ENCODE measurements at places on chromosomes 1 and 21.

GRCh38 chr1:60903591-60903990 is 178.8 kb upstream of the NFIA start:
- DNase-seq = peak; percentile 45

DNA sequence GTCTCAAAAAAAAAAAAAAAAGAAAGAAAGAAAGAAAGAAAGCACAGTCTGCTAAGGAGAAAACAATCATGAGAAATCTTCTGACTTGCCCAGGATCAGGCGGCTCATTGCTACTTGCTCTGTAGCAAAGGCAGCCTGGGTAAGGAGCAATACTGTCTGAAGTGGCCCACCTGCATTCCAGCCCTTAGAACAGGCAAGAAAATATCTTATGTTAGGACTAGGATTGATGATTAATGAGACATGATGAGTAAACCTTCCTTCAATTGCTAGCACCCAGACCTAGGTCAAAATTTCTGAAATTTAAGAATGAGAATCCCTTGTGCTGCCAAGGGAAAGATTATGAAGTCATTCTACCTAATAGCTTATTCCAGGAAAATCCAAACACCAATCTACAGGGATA is 140.8 kb downstream of the DSCAM start:
- DNase-seq = no peak

DNA sequence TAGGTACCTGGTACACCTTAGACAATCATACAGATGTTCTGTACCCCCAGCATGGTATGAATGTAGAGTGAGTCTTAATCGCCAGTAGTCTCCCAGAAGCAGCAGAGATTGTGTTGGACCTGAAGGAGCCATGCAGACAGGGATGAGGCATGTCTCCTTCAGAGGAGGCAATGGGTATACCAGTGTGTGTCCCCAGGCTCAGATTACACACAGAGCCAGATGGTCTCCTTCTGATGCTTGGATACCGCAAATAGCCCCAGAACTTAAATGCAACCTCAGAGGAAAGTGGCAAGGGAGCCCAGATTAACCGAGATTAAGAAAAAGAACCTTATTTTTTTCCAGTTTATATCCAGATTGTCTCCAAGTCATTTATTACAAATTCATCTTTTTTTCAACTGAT is 96.8 kb upstream of the C21orf91 start:
- DNase-seq = no peak

DNA sequence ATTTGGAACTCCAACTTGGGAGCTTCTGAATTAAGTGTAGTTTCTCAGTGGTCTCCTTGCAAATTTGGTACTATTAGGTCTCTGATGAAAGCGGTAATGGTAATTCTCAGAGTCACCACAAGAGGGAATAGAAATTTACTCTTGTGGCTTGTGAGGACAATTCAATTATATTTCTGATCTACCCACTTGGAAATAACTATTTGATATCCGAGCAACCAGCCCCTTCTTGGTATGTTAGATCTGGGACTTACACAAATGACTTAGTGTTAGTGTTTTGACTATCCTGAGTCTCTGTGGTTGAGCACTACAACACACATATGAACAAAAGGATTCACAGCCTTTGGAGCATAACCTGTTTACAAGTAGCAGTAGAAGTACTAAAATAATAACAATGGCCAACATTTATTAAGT is 68.1 kb downstream of the RPS6KA1 start:
- no peak for DNase-seq

GRCh38 chr1:145999321-146000024 is 3.1 kb upstream of the TXNIP start:
- DNase-seq = no peak

GRCh38 chr1:13544221-13544556 is 30.4 kb upstream of the LRRC38 start:
- DNase-seq = no peak

DNA sequence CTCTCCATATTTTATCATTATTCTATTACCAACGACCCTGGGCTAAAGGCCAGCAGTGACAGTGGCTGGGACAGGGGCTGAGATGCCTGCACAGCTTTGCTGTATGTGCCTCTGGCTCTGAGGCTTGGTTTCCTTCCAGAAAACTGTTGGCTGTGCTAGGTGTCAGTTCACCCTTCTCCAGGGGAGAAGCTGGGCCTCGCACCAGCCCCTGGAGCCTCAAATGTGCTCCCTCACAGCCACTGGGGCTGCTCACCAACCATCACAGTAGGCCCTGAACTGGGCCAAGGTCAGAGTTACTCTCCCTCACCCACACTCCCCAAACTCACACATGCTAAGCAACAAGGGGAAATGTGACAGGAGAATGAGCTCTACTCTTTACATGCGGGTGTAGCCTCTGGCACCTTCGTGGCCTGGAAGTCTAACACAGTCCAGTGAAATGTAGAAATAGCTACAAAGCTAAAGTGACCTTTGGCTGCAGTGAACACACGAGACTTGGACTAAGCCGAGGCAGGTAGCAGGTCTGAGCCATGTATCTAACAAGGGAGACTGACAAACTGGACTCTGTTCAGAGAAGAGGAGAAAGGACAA is 4.7 kb upstream of the CD160 start:
- DNase-seq = no peak

DNA sequence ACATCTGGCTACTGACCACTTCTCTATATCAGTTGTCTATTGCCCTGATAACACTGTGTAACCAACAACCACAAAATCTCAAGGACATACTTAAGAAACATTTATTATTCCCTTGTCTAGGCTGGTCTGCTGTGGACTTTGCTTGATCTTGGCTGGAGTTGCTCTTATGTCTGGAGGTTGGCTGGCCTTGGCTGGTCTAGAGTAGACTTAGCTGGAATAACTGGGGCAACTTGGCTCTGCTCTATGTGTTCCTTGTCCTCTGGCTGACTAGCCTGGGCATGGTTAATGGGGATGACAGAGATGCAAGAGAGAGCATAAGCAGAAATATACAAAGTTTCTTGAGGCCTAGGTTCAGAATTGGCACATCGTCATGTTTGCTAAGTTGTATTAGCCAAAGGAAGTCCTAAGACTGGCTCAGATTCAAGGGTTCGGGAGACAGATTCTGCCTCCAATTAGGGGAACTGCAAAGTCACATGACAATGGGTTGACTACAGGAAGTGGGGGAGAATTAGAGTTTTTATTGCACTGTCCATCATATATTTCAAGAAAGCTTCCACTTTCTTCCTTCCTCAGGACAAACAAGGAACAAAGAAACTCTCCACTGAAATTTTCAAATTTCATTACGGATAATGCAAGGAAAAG is 61.4 kb upstream of the HMCN1 start:
- no peak for DNase-seq

DNA sequence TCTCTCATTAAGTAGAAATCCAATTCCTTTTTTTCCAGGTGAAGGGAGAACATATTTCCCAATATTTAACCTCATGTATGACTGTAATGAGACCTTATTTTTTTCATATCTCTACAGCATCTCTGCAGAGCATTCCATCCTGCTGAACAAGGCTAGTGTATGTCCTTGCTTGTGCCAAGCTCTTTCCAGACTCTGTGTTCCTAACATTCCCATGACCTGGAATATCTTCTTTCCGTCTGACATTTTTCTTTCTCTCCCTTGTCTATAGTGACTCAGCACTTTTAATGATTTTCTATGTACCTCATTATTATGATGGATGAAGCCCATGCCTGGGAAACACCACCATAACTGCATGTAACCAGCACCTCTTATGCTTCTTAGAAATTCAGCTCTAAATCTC is 278.3 kb upstream of the NRIP1 start:
- DNase-seq = no peak

DNA sequence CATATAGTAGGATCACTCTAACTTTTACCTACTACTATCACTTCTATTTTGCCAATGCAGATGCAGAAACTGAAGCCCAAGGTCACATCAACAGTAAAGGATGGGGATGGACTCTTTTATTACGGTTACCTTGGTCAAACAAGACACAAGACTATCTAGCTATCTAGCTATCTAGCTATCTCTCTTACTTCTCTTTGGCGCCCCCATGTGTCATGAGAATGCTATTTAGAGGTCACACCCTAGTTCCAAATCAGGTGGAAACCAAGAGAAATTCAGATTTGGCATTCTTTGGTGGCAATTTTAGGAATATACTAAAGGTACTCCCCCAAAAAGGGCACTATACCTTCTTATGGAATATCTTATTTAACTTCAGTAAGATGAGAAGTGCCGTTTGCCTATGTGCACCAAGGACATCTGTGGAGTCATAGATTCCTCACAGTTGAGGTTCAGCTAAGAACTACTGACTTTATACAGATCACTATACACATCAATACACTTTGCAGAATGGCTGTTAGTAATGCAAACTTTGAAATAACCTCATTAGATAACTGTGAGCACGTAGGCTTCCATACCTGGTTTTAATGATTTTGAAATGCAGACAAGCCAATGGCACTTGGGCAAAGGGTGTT is 6.7 kb downstream of the ZNF648 start:
- DNase-seq = no peak

DNA sequence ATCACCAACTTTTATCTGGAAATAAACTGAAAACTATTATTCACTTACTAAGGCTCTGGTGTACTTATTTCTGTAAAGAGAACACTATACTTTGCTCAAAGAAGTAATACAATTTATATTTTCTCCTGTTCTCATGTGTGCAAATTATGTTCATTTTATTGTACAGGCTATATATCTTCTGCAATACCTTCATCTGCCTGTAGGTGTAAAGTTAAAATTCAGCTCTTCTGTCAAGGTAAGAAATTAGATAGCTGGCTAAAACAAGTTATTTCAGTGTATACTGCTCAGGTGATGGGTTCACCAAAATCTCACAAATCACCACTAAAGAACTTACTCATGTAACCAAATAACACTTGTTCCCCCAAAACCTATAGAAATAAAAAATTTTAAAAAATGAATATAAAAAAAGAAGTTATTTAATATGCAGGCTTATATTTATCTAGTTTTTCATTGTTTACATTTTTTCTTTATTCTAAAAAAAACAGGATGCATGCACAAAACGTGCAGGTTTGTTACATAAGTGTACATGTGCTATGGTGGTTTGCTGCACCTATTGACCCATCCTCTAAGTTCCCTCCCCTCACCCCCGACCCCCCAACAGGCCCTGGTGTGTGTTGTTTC is 81.5 kb downstream of the PTGER3 start:
- DNase-seq = no peak

- no peak for DNase-seq
Measured at GRCh38 chr1:89085781-89086180, 20.8 kb upstream of the GBP1 start.

DNA sequence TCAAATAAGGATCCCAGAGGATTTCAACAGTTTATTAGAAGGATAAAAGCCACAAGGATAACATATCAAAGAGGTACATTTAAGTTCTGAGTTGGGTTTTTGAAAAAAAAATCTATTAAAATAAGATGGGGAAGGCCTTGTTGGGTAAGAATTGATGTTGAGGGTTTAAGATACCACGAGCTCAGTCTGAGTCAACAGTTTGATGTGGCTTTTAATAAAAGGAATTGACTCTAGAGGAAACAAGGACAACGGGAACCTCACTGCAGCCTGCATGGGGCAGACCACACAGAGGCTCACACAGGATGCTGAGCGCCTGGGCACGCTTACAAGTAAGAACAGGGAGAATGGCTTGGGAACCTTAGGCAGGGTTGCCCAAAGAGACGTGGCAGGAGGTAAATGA is 107.5 kb downstream of the TIAM1 start:
- DNase-seq = no peak

- peak; percentile 9 for DNase-seq
Measured at GRCh38 chr1:185670187-185670627, 64.0 kb upstream of the HMCN1 start.

GRCh38 chr1:7591565-7591964 is 179.5 kb upstream of the VAMP3 start:
- DNase-seq = no peak

GRCh38 chr1:9665193-9665592 is 13.7 kb downstream of the PIK3CD start:
- DNase-seq = no peak

DNA sequence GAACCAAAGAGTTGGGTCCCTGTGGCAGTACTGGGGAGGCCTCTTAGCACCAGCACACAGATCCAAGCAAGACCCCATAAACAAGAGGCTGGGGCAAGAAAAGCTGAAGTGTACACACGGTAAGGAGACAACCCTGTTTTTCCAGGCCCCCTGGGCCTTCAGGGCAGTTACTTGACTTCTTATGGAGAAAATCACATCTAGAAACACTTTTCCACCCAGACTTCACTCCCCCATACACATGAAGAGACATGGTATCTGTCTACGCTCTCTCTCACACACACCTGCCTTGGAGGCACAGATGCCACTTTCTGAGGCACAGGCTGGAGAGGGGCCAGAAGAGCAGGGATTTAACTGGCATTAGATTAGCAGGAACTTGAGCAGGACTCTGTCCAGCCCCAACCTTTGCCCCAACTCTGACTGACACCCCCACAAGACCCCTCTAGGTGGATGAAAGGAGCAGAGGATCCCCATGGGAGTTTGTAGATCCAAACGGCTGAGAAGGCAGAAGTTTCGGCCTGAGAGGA is 2.2 kb downstream of the CERS2 start:
- no peak for DNase-seq

GRCh38 chr1:189185097-189185496 is 1292.6 kb downstream of the BRINP3 start:
- DNase-seq = no peak

DNA sequence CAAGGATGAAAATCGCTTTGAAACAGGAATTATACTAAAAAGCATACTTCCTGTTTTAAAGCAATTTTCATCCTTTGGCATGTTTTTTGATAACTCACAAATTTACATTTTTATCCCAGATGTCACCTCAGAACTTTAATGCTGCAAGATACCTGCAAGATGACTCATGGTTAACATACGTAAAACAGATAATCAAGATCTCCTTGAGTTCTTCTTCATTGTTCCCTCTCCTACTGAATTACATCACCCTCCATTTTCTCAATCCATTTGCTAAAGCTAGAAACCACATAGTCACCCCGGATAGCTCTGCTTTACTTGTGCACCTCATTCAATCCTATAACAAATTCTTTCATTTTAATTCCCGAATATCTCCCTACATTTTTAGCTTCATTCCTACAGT is 1114.2 kb downstream of the PLA2G4A start:
- DNase-seq = no peak

GRCh38 chr1:21020151-21020550 is 156.5 kb downstream of the EIF4G3 start:
- DNase-seq = no peak

DNA sequence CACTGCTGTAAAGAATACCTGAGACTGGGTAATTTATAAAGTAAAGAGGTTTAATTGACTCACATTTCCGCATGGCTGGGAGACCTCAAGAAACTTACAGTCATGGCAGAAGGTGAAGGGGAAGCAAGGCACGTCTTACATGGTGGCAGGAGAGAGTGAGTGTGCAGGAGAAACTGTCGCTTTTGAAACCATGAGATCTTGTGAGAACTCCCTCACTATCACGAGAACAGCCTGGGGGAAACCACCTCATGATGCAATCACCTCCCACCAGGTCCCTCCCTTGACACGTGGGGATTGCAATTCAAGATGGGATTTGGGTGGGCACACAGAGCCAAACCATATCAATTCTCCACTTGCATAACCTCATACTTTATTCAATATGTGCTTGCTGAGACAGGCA is 76.6 kb downstream of the GIPC2 start:
- no peak for DNase-seq

DNA sequence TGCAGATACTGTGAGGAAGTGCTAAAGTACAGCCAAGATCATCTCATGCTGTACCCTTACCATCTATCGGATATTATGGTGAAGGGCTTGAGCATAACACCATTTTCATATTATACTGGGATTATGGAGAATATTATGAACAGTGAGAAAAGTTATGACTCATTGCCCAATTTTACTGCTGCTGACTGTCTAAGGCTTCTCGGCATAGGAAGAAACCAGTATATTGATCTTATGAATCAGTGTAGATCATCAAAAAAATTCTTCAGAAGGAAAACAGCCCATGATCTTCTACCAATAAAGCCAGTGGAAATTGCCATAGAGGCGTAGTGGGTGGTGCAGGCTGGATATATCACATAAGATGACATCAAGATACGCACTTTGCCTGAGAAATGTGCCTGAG is 47.7 kb downstream of the PPIAL4G start:
- DNase-seq = no peak

Measured in nucleus accumbens (tissue), 56 donors.